ENCODE measurements at places on chromosomes 3 and 15. TPM values are rescaled to one million over a fixed set of nuclear protein-coding genes. Genes with fewer than 3 reads are reported as not detected.

The EFHB gene
- total RNA-seq, result 0.51 TPM

The NCK1 gene
- total RNA-seq, result 38.0 TPM

The SYNPR gene
- not detected for total RNA-seq

The ITGB5 gene
- 1.5 TPM for total RNA-seq

The CNTN4 gene
- total RNA-seq, result not detected

The PLA2G4D gene
- not detected for total RNA-seq

The PLA1A gene
- total RNA-seq, result 0.31 TPM

The PEAK1 gene
- 15.6 TPM for total RNA-seq

The CCDC32 gene
- total RNA-seq, result 28.6 TPM

The C3orf33 gene
- 2.5 TPM for total RNA-seq

The CEMIP gene
- 0.07 TPM for total RNA-seq

The AGBL1 gene
- 0.10 TPM for total RNA-seq

The EXD1 gene
- total RNA-seq, result not detected

The FGD5 gene
- 0.12 TPM for total RNA-seq

The COX17 gene
- total RNA-seq, result 108 TPM

The RHOV gene
- total RNA-seq, result 0.29 TPM

The SEMA3G gene
- 0.14 TPM for total RNA-seq

The CAPN3 gene
- 2.2 TPM for total RNA-seq

The SPRED1 gene
- 0.92 TPM for total RNA-seq

The SOX14 gene
- total RNA-seq, result not detected

The CAMK2N2 gene
- 0.21 TPM for total RNA-seq

The RNU5B-1 gene
- not detected for total RNA-seq

The STXBP5L gene
- total RNA-seq, result not detected

The IGSF11 gene
- total RNA-seq, result 0.14 TPM

The MYRIP gene
- total RNA-seq, result not detected

The NOX5 gene
- 0.02 TPM for total RNA-seq

The GP5 gene
- total RNA-seq, result 0.24 TPM

The C3orf20 gene
- 0.07 TPM for total RNA-seq

The GPR62 gene
- not detected for total RNA-seq

The MESP2 gene
- not detected for total RNA-seq

Data from activated CD4-positive, alpha-beta memory T cell treated with anti-CD3 and anti-CD28 coated beads for 36 hours (primary cell).